ENCODE measurements at places on chromosomes 4 and X.

DNA sequence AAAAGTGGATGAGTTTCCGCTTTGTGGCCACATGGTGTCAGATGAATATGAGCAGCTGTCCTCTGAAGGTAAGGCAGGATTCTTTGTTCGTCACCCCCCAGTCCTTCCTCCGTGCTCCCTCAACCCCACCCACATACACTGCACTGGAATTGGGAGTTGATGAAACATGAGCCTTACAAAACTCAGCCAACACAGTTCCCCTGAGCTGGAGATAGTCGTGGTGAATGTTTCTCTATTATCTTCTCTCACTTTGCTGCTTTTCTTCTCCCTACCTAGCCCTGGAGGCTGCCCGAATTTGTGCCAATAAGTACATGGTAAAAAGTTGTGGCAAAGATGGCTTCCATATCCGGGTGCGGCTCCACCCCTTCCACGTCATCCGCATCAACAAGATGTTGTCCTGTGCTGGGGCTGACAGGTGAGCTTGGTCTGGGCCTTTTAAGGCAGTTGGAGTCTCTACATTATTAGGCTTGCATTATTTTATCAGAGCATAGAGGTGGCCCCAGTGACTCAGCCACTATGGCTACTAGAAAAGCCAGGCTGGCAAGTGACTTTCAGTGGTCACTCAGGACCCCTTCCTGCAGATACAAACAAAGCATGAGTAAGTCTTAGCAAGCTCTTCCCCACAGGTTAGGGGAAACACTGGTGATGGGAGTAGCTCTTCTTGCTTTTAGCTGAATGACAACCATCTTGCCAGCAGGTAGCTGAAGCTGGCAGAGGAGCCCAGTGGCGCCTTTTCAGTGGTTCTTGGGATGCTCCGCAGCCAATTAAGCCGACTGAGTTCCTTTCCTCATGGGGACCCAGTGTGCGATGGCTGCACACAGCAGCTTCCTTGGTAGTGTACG, 1.6 kb downstream of the RPL10 start:
- DNase-seq = no peak

DNA sequence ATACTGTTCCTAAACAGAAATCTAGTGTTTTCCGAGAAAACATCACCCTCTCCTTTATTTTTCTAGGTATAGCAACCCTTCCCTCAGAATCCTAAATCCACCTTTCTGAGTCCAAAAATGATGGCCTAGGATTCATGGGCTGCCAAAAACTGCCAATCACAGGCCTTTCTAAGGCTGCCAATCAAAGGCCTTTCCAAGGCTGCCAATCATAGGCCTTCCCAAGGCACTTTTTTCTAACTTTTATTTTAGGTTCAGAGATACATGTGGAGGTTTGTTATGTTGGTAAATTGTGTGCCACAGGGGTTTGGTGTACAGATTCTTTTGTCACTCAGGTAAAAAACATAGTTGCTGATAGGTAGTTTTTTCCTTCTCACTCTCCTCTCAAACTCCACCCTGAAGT, 673.7 kb downstream of the FAT4 start:
- no peak for DNase-seq

DNA sequence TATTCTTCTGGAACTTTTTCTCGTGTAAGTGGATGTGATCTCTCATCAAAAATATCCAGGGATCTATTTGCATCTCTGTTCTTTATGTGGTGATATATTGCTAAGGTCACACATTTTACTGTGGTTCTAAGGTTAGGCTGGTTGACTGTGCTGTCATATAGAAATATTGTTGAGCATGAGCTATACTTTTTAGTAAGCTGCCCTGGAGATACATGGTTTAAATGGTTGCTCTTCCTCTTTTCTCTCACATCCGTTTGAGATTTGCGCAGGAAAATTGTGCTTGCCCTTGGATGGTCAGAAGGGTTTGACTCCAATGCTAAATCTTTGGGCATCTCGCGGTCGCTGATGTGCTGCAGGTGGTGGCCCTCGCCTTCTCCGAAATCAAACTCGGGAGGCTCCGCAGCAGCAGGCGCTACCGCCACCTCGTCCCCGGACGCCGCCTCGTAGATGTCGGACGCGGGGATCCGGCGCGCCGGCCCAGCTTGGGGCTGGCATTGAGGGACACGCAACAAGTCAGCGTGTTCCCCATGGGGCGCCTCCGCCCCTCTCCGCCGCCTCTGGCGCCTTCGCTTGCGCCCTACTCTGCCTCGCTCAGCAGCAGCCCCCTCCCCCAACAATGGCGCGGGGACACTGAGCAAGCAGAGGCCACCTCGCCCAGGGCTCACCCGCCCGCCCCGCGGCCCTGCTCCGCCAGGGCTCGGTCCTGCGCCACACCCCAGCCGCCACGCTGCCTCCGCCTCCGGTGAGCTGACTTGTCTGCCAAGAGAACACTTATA, 154.5 kb downstream of the MSN start:
- DNase-seq = peak; percentile 37

DNA sequence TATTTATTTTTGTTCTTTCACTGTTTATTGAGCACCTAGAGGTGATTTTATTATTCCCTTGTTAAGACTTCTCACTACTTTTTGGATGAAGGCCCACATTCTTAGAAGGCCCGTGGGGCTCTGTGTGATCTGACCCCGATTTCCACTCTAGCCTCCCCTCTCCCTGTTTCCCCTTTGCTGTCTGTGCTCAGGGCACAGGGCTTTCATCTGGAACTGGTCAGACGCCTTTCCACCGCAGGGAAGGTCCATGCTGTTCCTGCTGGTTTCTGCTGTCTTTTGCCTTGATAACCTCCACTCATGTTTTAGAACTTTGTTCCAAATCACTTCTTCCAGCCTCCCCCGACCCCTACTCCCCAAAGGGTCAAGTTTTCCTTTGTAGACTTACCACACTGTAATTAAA, 31.3 kb upstream of the ANAPC4 start:
- no peak for DNase-seq

- DNase-seq = no peak
These were observed 51.2 kb upstream of the SPANXN3 start for GRCh38 chrX:143568467-143568866.

- DNase-seq = no peak
These were observed 38.6 kb downstream of the EVC start for GRCh38 chr4:5749568-5749967.

GRCh38 chrX:109372291-109372690, 109.6 kb downstream of the GUCY2F start:
- DNase-seq = no peak

DNA sequence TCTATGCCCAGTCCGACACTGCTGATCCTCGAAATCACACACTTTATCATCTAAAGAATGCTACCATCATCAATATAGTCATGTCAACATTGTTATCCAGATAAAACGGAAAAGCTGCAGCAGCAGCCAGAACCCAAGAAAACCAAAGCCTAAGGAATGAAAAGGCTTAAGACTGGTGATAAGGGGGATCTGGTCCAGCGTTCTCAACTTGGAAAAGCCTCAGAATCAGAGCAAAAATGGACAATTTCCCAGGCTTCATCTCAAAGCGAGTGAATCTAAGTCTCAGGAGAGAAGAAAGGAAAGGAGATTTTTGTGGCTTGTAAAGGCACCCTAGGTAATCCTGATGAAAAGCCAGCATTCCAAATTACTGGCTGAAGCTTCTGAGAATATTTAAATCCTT, 8.2 kb downstream of the ZNF518B start:
- DNase-seq = no peak

DNA sequence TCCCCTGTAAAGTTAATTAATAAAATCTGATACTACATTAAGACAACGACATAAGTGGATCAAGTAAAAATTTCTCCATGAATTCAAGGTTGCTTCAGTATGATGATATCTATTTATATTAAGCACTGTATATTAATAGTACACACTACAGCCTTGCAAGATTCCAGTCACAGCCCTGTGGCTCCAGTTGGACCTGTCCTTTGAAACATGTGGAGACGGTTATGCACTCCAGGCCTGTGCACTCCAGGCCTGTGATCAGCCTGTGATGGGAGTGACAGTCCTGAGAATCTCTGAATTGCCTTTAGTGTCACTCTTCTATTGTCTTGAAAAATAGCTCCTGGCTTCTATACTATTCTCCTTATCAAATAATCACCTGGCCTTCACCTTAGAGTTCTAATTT, 981.1 kb upstream of the AGA start:
- DNase-seq = no peak

GRCh38 chr4:159238631-159239030, 135.8 kb downstream of the RAPGEF2 start:
- no peak for DNase-seq

GRCh38 chr4:156295676-156296195, 342.1 kb upstream of the CTSO start:
- no peak for DNase-seq

DNA sequence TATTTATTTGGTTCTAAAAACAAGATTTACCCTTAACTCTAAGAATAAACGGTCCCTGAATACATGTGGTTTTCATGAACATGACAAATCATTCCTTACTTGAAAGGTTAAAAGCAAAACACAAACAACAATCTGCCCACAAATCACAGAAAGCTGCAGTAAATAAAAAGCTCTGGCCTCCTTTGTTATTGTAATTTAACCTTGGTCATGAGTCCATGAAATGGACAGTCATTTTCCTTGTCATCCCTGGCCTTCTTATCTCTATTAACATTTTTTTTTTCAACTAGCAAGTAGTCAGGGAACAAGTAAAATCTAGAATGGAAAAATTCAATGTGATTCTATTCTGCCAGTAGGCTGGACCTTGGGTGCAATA, 92.7 kb downstream of the SCD5 start:
- no peak for DNase-seq

DNA sequence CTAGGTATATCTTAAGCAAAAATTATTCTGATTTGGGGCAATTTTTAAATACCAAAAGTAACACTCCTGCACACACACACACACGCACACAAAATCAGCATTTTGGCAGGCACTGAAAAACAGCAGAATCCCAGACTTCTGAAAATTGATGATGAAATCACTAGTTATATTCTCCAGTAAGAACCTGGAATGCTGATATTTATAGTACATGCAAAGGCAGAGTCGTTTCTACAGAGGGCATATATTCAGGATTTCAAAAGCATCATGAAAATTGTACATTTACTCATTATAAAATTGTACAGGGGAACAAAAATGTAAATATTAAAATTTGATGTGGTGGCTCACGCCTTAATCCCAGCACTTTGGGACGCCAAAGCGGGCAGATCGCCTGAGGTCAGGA, 352.5 kb upstream of the PITX2 start:
- DNase-seq = no peak

DNA sequence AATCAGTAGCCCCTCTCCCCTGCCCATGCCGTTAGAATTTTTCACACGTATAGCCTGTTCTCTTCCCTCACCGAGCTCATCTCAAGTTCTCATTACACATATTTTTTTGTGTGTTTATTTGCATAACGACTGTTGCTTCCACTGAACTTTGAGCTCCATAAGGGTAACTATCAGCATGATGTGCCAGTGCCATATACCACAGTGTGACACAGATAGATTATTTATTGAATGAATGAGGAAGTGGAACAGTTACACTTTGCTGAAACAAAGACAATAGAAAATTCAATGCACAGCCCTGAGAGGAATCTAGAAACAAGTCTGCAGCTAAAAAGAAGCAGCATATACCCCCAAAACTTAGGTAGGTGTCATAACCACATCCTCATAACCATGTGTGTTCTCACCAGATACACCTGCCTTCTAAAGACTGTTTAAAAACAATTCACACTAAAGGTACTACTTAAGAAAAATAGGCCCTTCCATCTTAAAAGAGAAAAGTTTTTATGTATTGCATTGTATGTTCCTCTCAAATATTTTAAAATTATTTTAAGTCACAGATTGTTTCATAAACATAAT, 389.9 kb downstream of the PACRGL start:
- no peak for DNase-seq

DNA sequence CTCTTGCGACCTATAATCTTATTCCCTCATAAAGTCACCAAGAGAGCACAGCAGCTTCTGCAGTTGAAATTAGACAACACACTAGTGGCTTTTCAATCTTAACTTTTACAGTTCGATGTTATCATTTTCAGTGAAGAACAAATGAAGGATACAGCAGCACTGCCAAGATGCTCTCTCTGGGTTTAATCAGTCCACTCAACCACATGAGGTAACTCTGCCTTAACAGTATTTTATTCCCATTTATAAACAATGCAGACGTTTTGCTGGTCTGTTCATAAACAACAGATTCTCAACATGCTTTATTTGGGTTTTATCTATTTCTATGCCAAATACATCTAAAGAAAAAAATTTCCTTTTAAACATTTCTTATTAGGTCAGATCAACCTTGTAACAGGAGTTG, 646.0 kb upstream of the FAM241A start:
- no peak for DNase-seq

GRCh38 chr4:26136615-26137014, 184.2 kb upstream of the RBPJ start:
- DNase-seq = no peak

GRCh38 chrX:130114141-130114588, 3.9 kb upstream of the ELF4 start:
- no peak for DNase-seq

- no peak for DNase-seq
These were observed 432.2 kb downstream of the SMARCA1 start for GRCh38 chrX:129091097-129091496.

- DNase-seq = no peak
These were observed 8.0 kb downstream of the ARHGEF38 start for GRCh38 chr4:105560421-105560848.

GRCh38 chrX:70252491-70252890, 7.5 kb downstream of the P2RY4 start:
- no peak for DNase-seq

GRCh38 chrX:134734466-134734952, 76.2 kb upstream of the PLAC1 start:
- DNase-seq = no peak

DNA sequence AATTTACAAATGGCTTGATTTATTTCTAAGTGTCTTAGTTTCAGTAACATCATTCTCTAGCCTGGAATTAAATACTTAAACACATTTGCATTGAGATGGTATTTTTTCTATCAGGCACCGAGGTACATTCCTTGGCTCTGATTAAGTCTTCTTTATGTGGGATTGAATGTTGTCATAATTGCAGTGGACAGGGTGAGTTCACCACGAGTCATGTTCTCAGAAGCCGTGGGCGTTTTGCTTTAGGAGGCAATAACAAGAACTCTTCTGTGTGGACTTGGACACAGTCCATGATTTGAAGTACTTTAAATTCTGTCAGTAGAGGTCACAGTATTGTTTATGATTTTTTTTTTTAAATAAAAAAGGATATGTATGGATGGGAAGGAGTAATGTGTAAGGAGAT, 57.1 kb upstream of the EFHC2 start:
- no peak for DNase-seq

- no peak for DNase-seq
These were observed 49.4 kb downstream of the FHL1 start for GRCh38 chrX:136196691-136197155.

GRCh38 chr4:189304809-189305208, 635.9 kb upstream of the FRG1 start:
- DNase-seq = no peak

GRCh38 chr4:150152766-150153165, 74.5 kb downstream of the DCLK2 start:
- DNase-seq = no peak

DNA sequence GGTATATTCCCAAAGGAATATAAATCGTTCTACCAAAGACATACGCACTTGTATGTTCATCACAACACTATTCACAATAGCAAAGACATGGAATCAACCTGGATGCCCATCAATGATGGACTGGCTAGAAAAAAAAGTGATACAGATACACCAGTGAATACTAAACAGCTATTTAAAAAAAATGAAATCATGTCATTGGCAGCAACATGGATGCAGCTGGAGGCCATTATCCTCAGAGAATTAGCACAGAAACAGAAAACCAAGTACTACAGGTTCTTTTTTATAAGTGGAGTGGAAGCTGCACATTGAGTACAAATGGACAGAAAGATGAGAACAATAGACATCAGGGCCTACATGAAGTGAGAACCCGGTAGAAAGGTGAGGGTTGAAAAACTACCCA, 81.4 kb downstream of the ANTXR2 start:
- DNase-seq = no peak

All from T-helper 1 cell (primary cell).